ENCODE measurements at places on chromosomes 4 and X.
A peak's percentile ranks its signal among the peaks of the same experiment; 100 is the strongest.

DNA sequence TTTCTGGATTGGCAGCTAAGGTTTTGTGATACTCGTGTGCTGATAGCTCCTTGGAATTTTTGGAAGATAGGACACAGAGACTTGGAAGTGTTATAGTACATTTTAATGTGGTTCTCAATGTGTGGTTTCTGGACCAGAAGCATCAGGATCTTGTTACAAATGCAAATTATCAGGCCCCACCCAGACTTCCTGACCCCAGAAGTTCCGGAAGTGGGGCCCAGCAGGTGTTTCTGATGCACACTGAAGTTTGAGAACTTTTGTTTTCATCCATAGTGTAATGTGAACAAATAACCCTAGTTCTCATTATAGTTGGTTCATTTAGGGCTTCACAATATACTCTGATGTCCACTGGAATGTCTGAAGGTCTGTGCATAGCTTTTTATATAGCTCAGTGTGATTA is 49.6 kb downstream of the LAMP2 start:
- no peak for DNase-seq

DNA sequence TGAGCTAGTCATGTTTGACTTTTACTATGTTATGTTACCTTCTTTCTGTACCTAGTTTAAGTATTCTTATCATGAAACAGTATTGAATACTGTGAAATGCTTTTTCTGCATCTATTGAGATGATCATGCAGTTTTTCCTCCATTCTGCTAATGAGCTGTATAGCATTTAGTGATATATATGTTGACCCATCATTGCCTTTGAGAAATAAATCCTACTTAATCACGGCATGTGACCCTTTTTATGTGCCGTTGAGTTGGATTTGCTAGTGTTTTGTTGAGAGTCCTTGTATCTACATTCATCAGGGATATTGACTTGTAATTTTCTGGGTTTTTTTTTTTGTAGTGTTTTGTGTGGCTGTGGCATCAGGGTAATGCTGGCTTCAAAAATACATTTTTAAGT is 537.7 kb upstream of the AADAT start:
- no peak for DNase-seq

GRCh38 chr4:98626350-98626749 is 32.1 kb downstream of the TSPAN5 start:
- peak; percentile 60 for DNase-seq

DNA sequence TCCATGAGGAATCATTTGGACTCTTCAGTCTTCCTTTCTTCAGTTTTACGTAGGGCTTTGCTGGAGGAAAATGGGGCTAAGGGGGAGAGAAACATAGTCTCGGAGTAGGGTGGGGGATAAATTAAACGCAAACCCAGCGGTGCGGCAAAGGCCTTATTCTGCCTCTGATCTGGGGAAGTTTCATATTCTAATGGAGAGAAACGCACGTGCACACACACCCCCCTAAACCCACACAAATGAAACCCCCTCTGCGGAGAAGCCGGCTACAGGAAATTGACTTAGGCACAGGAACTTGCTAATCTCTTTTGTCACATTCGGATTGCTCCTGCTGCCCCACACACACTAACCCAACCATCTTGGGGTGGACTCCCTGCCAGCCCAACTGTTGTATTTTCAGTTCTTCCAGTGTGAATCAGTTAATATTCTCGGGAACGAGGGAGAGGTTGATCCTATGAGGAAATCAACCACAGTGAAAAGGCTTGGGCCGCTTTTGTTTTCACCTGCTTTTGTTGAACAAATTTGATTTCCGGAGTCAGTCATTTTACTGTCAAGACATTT is at the start of gene RHOH:
TSS of gene RHOH (plus strand) at position 308 of the 558 bp plus-strand sequence. CDS start 46,356 bp downstream, outside the sequence.
- no peak for DNase-seq

DNA sequence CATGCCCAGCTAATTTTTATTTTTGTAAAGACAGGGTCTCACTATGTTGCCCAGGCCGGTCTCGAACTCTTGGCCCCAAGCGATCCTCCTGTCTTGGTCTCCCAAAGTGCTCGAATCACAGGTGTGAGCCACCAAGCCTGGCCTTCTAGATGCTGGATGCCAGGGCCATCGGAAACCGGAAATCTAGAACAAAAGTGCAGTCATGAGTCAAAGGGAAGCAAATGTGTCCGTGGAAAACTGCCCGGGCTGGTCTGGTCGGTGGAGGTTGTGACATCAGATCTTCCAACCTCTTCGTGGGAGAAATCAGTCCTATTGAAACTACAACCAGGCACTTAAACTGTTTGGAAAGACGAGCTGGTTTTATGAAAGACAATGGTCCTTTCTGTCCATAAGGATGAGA is 92.3 kb upstream of the SHOX start:
- DNase-seq: no peak

- no peak for DNase-seq
Measured at GRCh38 chr4:147777456-147778091, 45.7 kb downstream of the ARHGAP10 start.

DNA sequence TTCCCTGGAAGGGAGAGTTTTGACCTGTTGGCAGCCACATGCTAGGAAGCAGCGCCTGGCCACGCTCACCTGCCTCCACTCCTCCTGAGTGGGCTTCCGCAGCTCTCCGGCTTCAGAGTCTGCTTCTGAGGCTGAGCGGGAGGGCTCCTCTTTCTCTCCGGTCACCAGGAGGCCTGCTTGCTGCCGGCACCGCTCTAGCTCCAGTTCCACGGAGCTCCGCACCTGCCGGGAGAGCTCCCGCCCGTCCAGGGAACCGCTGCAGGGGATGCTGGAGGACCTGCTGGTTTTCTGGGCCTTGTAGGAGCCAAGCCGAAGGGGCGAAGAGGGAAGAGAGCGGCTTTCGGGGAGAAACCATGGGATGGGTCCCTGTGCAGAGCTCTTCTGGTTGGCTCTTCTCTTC is 26.0 kb downstream of the PPEF2 start:
- DNase-seq: no peak

GRCh38 chrX:40146262-40147125 is 48.7 kb upstream of the BCOR start:
- no peak for DNase-seq

GRCh38 chr4:74084984-74085383 is 14.0 kb downstream of the CXCL2 start:
- no peak for DNase-seq

DNA sequence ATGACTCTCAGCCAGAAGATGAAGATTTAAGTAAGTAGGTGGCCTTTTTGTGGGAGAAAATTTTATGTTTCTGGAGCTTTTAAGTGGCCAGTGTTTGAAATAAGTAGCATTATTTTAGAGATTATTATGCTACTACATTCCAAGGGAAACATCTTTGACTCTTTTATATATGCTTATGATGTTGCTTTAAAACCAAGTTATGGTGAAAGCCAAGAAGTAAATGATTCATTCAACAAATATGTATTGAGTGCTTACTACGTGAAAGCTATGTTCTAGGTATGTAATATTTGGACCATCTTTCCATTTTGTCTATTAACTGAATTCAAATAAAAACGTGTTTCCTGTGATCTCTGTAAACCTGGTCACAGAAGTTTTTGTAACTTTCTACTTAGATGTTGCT is 58.3 kb downstream of the ZFX start:
- DNase-seq: no peak

- no peak for DNase-seq
Measured at GRCh38 chrX:685120-686032, 54.8 kb downstream of the SHOX start.

DNA sequence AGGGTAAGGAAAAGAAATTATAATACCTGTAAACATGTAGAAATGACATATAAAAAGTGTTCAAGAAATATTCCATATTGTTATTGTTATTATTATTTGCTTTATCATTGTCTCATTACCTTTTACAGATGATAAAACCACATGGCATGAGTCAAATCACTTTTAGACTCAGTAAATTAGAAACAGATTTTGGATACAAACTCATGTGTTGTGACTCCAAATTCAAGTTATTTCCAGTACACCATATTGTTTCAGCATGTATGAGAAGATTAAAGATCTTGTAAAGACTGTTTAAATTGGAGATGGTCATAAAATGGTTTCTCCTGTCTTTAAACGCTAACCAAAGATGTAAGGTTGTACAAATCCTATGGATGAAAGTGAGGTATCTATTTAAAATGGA is 18.1 kb downstream of the PPP1R2C start:
- no peak for DNase-seq

- DNase-seq: no peak
Measured at GRCh38 chrX:39427492-39427891, 626.2 kb downstream of the MID1IP1 start.

GRCh38 chr4:38322714-38323113 is 341.3 kb upstream of the KLF3 start:
- DNase-seq: peak; percentile 41

DNA sequence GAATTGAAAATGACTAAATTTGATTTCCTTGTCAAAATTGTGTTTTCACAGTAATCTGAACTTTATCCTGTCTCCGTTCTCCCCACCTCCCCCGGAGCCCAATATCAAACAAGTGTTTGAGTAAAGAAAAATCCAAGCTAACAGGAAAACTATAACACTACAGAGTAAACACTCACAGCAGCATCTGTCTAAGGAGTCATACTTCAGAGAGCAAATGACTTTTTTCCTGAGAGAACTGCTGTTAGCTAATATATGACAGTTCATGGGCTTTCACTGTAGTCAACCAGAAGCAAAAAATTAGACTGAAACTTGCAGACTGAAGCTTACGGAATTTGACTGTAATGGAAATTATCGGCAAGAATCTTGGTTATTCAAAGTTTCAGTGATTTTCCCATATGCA is 321.7 kb downstream of the ANKRD50 start:
- no peak for DNase-seq

DNA sequence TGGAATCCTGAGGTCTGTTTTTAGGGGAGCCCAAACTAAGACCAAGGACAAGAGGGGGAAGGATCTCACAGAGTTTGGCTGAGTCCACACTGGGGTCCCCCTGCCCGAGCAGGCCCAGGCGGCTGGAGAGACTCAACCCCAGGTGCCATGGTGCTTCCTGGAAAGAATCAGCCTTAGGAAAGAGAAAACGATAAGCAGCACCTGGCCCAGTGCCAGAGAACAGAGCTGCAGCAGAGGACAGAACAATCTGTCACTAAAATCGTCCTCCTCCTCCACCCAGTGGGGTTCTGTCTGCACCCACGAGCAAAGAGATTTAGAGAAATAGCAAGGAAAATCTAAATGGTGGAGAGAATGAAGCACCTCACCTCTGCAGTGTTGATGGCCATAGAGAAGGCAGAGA is 470.5 kb downstream of the BCOR start:
- no peak for DNase-seq

- no peak for DNase-seq
Measured at GRCh38 chr4:70315928-70316327, 18.9 kb upstream of the CABS1 start.

DNA sequence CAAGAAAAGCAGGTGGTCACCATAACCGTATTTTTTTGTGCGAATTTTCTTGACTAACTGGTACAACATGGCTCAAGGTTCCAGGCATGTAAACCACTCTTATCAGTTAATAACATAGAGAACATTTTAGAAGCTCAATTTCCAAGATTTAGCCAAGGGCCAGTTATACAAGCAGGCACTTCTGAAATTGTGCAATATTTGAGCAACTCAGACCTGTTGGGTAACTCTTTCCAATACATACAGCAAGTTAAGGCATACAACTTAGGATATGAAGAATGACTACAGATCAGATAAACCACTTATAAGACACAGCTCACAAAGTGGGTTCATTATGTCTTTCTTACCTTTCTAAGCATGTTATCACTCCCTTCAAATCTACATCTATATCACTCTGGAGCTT is 43.9 kb downstream of the ZNF280C start:
- no peak for DNase-seq
